Pancreas (tissue), 10 donors: ENCODE measurements at places on chromosomes 5 and 9. TPM values are rescaled to one million over a fixed set of nuclear protein-coding genes. Genes with fewer than 3 reads are reported as not detected.
A peak's percentile ranks its signal among the peaks of the same experiment; 100 is the strongest.

C9orf153 gene
- not detected for total RNA-seq

ORM2 gene
- total RNA-seq = not detected

- H3K27ac ChIP-seq = peak overlapping the region; percentile 94
- peaks cover 53% of the 10 kb centered on the region for H3K4me1 ChIP-seq
- no peak overlapping the region for H3K4me3 ChIP-seq
Measured at GRCh38 chr5:139698490-139699146, 50.5 kb downstream of the CXXC5 start.

DNA sequence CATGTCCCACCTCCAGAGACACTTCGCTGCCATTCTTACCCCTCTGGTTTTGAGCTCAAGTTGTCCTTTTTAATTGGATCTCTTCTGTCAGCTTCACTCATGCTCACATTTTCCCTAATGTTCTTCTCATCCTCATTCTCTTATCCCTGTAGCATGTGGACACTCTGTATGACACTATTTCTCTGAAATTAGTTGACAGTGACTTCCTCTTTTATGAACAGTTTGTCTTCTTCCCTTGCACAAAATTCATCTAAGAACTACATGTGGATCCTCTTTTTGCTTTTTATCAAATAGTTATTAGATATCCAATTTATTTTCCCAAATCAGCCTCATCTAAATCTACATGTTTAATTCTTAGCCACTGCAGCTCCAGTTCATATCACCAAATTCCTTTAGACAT lies 676.2 kb downstream of the MAT2B start:
- no peak overlapping the region for H3K27ac ChIP-seq
- no peaks in the 10 kb centered on the region for H3K4me1 ChIP-seq
- H3K4me3 ChIP-seq = no peak overlapping the region
- no peak for DNase-seq

GRCh38 chr5:91079037-91079436 lies 304.1 kb downstream of the ARRDC3 start:
- no peak overlapping the region for H3K27ac ChIP-seq
- no peak for DNase-seq
- H3K27me3 ChIP-seq = no peaks in the 10 kb centered on the region
- H3K4me3 ChIP-seq = no peak overlapping the region
- H3K36me3 ChIP-seq = no peaks in the 10 kb centered on the region
- no peaks in the 10 kb centered on the region for H3K4me1 ChIP-seq
